ENCODE measurements at places on chromosomes 4 and X.

- DNase-seq: no peak
Observed at GRCh38 chr4:1323635-1324442, 23.2 kb upstream of the UVSSA start.

- peak; percentile 40 for DNase-seq
Observed at GRCh38 chr4:52038103-52038912, at the start of gene SGCB. Gene SGCB (minus strand): TSS chr4:52038299. CDS start chr4:52038259, 40 bp downstream.

GRCh38 chrX:41558531-41558930 is 111.4 kb downstream of the NYX start:
- no peak for DNase-seq

DNA sequence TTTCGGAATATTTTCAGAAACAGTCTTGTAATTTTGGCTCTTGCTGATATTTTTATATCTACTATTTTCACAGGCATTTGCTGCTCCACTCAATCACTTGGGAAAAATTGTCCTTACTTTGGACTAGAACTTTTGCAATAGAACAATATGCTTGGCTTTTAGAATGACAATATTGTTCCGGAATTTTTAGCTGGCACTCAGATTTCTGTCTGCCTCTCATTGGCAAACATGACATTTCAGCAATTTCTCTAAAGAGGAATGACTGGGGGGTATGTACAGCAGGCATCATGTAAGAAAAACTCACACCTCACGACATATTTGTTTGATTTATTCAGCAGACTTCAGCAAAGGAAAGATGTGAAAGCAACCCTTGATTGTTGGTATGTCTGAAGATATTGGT is 243.6 kb upstream of the GPRIN3 start:
- no peak for DNase-seq

DNA sequence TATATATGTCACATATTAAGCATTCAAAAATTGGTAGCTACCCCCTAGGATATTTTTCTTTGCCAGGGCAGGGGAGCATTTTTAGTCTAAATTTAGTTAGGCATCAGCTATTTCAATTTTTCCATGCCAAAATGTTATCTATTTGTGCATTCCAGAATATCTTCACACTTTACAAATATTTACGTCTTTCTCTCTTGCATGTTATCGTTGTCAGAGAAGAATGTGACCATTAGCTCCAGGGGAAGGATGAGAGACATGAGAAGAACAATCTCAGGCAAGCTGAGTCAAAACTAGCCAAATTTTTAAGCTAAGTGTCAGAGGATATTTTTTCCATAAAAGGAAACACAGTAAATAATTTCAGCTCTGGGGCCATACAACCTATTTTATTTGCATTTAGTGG is 885.0 kb upstream of the EPHA5 start:
- DNase-seq: no peak

DNA sequence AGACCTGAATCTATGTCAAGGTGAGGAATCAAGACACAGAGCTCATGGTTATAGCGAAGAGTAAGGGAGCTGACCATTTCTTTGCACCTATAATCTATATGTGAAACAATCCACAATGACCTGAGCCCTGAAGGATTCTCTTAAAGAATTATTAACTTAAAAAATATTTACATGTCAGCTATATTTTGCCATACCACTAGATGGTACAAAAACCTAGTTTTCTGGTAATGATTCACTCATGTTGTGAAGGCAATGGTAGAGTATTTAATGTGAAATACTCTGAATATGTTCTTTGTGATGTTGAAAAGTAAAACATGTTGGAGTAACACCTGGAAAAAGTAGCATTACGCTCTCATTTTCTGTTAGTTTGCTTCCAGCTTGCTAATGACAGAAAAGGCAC is 40.0 kb downstream of the VGLL1 start:
- no peak for DNase-seq

DNA sequence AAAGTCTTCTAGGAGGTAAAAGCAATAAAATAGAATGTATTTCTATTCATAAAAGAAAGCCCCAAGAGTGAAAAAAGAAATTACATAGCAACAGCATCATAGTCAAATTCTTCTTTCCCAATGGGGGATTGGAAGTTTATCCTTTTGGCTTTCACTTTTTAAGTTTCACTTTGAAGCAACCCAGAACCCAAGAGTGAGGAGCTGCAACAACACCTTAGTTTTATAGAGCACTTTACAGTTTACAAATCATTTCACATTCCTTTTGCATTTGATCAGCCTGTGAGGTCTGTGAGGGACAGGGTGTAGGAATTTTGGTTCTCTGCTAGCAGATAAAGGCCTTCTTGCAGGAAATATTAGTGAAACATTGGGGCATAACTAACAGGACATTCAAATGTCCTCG is 112.0 kb upstream of the NDP start:
- no peak for DNase-seq

DNA sequence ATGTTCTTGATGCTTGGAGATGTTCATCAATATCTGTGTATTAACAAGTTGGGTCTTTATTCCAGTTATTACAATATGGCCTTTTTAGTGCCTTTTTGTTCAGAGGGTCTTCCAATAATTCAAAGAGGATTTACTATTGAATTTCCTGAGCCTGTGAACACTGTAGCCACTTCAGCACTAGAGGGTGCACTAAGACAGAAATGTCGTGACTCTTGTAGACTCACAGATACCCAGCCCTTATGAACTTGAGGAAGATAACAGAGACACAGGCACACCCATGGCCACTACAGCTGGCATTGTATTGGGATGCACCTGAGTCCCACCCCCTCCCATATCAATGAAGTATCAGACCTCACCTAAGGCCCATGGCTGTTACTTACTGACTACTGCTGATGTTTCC is 54.4 kb upstream of the ACTRT1 start:
- no peak for DNase-seq

DNA sequence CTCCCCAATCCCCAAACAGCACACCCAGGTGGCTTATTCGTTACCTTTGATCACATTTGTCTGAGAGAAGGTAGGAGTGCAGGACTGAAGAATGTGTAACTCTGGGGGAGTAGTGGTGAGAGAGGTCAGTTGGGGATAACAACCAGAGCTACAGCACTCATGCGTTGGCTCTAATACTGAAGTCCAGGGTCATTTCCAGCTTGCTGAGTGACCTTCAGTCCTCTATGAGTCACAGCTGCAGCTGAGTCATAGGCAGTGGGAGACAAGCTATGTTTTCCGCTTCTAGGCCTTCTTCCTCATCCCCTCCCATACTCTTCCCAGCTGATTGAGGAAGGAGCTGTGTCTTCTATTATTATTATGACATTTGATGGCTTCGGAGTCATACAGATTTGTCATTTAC is 31.6 kb upstream of the CT47C1 start:
- no peak for DNase-seq

DNA sequence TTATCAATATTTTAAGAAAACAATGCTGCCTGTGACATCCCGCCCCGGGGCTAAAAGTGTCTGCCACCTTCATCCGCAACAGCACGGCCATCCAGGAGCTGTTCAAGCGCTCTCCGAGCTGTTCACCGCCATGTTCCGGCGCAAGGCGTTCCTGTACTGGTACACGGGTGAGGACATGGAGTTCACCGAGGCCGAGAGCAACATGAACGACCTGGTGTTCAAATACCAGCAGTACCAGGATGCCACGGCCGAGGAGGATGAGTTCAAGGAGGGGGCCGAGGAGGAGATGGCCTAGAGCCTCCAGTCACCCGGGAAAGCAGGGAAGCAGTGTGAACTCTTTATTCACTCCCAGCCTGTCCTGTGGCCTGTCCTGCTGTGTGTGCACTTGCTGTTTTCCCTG is 12.1 kb upstream of the KLHL13 start:
- DNase-seq: no peak

DNA sequence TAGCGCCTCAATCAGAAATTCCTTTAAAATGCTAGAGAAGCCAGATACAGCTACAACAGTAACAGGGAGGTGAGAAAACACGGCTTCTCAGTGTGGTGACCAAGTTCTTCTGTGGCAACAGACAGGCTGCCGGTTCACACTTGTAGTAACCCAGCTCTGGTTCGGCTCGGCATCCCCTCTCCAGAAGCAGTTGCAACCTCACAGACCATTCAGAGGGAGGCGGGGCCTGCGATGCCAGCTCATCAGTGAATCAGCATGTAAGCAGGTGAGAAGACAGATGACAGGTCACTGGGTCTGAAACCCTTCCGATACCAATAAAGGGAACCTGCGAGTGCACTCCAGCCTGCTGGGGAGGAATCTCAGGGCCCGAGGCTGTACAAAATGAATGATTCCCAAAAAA is 251.0 kb downstream of the KCNIP4 start:
- no peak for DNase-seq

DNA sequence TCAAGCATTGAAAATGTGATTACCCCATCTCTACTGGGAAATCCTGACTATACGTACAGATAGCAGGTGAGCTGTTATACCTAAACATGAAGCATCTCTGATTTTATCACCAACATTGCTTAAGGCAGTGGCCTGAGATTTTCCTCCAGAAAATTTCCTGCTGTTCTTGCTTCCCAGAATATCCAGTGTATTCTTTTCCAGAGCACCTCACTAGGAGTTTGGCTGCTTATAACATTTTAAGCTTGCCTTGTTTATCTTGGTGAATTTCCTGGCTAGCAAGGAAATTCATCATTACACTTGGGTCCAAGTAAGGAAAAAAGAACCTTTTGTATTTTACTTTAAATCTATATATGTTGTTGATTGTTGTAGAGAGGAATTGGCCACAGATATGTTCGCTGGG is 73.0 kb upstream of the CLCN4 start:
- no peak for DNase-seq

DNA sequence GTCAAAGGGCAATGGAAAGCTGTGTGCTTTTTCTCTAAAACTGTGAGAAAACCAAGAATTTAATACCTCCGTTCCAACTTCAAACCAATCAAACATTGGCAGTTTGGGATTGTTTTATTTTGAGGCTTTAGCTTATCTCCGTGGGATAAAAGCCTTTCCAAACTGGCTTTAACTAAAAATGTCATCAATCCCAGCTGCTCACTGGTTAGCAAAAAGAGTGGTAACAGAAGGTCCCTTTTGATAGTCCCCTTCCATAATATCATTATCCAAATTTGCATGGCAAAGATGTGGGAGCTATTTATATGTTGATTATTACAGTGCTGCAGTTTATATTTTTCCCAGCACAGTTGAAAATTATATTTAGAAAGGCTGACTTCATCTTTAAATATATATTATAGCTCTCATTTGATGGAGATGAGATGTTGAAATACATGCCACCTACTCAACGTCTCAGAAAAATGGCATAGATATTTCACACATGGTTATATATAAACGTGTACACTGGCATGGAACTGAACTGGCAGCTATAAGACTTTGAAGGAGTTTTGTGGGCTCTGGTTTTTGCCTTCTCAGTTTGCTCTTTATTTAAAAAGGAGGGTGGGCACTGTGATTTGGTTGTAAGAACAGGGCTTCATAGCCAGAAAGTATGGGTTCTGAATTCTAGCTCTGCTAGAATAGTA is 707.1 kb upstream of the SLIT2 start:
- no peak for DNase-seq

GRCh38 chr4:37627263-37627662 is 58.9 kb downstream of the RELL1 start:
- DNase-seq: no peak

- DNase-seq: no peak
Observed at GRCh38 chr4:147628415-147628814, 11.2 kb downstream of the TMEM184C start.

GRCh38 chr4:8325291-8325973 is 55.9 kb downstream of the HTRA3 start:
- DNase-seq: no peak

DNA sequence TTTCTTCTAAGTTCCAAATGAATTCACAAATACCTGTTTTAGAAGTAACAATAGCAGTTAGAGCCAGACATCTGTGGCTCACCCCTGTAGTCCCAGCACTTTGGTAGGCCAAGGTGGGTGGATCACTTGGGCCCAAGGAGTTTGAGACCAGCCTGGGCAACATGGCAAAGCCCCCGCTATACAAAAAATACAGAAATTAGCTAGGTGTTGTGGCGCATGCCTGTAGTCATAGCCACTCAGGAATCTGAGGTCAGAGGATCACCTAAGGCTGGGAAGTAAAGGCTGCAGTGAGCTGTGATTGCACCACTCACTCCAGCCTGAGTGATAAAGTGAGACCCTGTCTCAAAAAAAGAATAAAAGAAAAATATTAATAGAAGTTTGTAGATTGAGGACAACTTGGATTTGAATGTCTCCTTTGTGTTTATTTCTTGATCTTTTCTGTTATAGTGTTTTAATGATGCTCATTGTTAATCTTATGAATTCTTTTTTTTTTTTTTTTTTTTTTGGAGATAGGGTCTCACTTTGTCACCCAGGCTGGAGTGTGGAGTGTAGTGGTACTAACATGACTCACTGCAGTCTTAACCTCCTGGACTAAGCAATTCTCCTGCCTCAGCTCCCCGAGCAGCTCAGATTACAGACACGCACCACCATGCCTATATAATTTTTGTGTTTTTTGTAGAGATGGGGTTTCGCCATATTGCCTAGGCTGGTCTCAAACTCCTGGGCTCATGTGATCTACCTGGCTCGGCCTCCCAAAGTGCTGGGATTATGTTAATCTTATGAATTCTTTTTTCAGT is 30.7 kb upstream of the RAPGEF2 start:
- no peak for DNase-seq

GRCh38 chrX:45849261-45849862 is 648.7 kb upstream of the DIPK2B start:
- DNase-seq: no peak

GRCh38 chr4:6463311-6464289 is 8.8 kb downstream of the PPP2R2C start:
- peak; percentile 9 for DNase-seq

DNA sequence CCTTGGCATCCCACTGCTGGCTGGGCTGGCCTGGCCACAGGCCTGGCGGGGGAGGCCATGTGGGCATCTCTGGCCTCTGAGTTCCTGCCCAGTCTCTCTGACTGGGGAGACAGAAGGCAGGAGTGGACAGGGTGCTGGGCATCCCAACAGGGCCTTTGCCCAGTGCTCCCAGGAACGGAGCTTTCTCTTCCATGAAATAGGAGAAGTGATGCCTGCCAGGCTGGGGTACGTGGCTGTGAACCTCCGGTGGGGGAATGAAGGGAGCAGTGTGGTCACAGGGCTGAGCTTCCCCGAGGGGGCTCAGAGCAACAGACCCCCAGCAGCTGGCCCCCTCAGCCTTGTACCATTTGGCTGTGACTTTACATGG is 40.4 kb upstream of the HMX1 start:
- no peak for DNase-seq

- DNase-seq: no peak
Observed at GRCh38 chr4:41935652-41936021, 408 bp downstream of the TMEM33 start.

DNA sequence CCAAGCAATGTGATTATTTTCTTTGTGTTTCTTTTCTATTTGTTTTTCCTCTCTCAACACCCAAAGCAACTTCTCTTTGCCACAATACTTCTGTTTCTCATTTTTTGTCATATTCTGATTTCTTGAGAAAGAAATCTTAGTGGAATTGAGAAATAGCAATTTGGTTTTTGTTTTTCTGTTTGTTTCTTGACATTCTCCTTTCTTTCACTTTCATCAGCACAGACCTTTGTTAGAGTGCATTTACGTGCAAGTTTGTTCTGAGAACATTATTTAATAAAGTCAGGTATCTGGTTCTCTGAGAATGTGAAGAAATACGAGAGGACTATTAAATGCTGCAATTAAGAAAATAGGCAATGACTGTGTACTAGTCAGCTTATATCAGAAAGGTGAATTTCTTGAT is 608.1 kb upstream of the AADAT start:
- DNase-seq: no peak
